AG08396 (cell line): ENCODE measurements at places on chromosomes 13 and 19.

DNA sequence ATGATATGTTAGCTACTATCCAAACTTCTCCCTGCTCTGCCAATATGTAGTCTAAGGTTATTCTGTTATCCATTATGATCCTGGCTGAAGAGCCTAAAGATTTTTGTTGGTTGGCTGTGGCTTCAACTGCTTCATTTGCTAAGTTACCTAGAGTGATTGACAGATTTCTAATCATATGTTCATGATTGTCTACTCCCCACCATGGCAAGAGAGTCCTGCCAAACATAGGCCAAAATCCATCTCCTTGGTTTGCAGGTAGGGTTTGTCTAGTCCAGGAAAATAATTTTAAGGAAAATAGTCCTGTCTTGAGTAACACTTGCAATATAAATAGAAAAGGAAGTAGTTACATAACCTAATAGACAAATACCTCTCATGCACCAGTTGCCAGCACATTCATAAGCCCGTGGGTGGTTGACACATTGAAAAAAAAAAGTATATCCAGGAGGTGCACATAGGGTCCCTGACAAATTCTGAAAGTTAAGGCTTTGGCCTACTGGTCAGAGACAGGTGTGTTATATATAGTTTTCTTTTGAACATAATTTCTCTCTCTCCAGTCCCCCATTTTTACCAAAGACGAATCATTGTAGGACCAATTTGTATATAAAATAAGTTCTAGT lies 5.4 kb upstream of the CBY2 start:
- no peak for DNase-seq

DNA sequence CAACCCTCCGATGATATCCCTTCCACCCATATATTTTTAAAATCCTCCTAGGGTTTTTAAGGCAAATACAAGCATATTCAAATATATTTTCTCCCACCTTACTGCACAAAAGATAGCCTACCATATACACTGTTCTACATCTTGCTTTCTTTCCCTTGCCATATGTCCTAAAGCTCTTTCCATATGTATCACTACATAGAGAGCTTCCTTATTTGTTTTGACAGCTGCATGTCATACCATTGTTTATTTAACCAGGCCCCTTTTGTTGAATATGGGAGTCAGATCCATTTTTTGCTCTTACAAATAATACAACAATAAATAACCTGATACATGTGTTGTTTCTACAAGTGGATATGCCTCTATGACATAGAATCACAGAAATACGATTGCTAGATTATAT lies 32.8 kb upstream of the WDFY2 start:
- no peak for DNase-seq

DNA sequence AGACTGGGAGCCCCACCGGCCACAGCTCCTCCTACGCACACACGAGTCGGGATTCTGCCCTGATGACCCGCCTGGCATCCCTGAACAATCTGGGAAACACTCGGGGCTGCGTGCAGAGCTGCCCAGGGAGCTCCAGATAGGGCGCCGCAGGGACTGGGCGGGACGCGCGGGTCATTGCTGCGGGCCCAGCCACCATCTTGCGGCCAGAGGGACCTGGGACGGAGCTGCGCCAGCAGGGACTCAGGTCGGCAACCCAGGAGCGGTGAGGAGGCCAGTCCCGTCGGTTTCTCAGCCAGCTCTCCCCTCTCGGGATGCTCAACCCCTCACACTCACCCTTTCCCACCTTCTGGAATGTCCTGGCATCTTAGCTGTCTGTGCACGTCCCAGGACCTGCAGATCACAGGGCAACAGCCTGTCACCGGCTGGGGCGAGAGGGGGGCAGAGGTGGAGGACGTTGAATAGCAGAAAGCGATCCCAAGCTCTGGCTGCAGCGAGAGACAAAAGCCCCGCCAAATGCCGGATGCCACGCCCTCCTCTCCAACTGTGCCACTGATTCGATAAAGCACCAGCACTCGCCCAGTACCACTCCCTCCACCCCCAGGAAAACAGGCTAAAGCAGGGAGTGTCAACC lies 20.4 kb upstream of the ZNF91 start:
- peak; percentile 52 for DNase-seq

GRCh38 chr19:16013851-16014840 lies 62.1 kb upstream of the TPM4 start:
- DNase-seq: no peak

DNA sequence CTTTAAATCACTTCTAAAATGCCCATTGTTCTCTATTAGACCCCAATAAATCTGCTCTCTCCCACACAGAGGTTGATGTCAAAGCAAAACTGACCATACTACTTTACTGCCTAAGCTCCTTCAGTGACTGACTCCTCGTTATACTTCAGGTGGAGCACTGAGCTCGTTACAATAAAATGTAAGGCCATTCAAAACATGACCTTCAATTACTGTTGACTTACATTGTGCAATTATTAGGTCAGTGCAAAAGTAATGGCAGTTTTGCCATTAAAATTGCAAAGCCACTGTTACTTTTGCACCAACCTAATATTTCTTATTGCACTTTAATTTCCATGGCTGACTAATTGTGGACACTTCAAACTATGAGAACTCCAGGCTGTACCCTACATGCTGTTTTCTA lies 314.9 kb downstream of the MZT1 start:
- DNase-seq: no peak

GRCh38 chr13:79376843-79377242 lies 29.2 kb downstream of the RBM26 start:
- DNase-seq: no peak

DNA sequence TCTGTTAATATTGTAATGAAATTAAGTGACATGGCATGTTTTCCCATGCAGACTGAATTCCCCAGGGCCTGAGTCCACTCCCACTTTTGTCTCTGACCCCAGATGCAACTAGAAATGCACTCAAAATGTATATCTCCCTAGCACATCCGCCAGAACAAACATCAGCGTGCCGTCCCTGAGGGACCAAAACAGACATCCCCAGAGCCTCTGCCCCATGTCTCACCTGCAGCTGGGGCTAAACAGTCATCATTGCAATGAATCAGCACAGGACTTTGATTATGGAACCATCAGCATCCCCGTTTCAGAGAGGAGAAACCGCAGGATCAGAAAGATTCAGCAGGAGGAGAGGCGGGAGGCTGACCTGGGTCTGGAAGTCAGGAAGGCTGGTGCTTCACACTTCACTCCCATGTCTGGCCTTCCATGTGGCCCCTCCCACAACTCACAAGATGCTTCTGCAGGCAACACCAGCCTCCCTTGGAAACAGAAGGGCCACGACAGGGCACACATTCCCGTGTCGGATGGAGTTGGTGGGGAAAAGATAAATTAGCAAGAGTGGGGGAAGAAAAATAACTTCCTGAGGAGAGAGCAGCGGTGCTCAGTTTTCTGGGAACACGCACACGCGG lies 130.6 kb upstream of the VSTM2B start:
- DNase-seq: no peak

- no peak for DNase-seq
Observed at GRCh38 chr13:55613429-55614187, 1527.1 kb upstream of the PRR20A start.

GRCh38 chr19:50562996-50563395 lies 5.2 kb downstream of the LRRC4B start:
- no peak for DNase-seq

- DNase-seq: peak; percentile 42
Observed at GRCh38 chr19:42074513-42075363, 1.2 kb upstream of the ZNF574 start.

GRCh38 chr13:33873251-33873908 lies 55.4 kb downstream of the RFC3 start:
- no peak for DNase-seq

DNA sequence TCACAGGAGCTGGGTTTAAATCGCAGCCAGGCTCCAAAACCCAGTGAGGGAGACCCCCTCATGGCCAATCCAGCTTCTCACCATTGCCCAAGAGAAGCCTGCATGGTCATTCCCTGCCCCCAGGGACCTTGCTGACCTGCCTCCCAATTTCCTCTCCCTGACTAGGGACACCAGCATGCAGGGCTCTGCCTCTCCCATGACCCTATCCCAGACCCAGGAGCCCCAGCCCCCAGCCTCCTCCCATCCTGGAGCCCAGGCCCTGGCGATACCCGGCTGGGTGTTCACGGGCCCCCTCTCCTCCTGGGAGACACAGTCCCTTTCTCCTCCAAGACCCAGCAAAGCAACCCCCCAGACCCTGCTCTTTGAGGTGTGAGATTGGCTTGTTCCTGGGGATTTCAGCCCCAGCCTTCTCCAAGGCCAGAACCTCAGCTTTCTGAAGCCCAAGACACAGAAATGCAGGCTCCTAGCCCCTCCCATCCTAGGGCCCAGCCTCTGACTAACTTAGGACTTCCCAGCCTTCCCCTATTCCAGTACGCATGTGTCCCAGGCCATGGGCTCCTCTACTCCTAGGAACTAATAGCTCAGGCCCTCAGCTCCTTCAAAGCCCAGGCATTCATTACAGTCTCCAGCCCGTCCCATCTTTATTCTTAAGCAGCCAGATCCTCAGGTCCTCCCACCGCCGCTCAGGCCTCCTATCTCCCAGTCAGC lies 1.1 kb downstream of the GYS1 start:
- DNase-seq: peak; percentile 89

DNA sequence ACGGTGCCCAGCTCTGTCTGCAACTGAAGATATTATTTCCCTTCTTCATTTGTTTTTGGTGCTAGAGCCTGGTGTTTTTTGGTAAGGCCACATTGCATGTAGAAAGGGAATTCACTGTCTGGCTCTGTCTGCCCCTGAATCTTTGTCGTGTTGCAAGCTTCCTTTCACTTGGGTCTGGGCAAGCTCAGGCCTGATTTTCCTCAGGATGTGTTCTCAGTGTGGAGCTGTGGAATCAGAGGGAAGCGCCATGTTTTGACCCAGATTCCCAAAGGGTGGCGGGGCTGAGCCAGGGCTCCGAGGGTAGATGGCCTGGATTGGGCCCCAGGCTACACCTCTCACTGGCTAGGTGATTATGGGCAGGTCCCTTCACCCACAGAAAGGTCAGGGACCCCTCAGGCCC lies 8.6 kb downstream of the PRKCSH start:
- no peak for DNase-seq

DNA sequence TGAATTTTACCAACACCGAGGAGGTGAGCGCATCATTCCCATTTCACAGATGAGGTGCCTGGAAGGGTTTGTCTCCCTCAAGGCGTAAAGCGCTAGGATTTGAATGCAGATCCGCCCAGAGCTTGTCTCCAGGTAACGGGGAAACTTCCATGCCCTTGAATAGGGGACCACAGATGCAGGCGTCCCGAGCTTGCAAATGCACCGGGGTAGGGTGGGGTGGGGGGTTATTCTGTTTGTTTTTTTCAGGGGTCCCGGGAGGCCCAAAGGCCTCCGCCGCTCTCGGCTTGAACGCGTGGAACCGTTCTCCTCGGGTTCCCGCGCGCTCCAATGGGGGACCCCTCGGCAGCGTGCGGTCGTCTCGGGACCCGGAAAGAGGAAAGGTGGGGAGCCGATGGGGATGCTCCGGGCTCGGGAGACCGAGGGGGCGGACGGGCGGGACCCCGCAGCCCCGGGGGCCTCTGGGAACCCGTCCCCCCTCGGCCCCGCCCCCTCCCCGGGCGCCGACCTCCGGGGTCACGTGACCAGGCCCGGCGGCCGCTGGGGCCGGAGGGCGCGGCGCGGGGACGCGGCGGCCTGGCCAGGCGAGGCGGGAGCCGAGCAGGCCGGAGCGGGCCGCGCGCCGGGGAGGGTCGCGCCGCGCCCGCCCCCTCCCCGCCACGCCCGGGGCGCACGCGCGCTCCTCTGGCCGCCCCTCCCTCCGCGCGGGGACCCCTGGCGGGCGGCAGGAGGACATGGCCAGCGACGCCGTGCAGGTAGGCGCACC lies at the start of gene PKN1:
Gene PKN1 (plus strand): TSS at position 516 of the 763 bp plus-strand sequence. CDS start 216 bp downstream, at position 732.
- DNase-seq: peak; percentile 88

- no peak for DNase-seq
Observed at GRCh38 chr19:51971624-51972023, 15.0 kb downstream of the ZNF350 start.

DNA sequence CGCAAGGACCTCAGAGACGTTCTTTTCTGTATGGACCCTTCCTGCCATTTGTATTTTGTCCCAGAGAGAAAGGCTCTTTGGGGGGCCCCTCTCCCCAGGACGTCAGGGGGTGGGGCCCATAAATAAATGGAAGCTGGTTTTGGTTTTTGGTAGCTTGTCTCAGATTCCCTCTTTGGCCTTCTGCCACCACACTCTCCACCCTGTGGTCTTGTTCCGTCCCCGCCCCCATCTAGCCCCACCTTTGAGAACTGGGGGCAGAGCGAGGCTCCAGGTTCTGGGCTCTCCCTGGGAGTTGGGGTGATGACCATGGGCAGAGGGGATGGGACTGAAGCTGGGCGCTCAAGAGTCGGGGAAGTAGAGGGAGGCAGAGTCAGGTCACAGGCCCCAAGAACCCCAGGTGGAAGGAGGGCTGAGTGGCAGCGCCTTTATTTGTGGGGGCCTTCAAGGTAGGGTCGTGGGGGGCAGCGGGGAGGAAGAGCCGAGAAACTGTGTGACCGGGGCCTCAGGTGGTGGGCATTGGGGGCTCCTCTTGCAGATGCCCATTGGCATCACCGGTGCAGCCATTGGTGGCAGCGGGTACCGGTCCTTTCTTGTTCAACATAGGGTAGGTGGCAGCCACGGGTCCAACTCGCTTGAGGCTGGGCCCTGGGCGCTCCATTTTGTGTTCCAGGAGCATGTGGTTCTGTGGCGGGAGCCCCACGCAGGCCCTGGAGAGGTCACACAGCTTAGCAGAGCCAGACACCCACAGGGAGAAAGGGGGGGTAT lies 3.3 kb downstream of the ISYNA1 start:
- DNase-seq: no peak

DNA sequence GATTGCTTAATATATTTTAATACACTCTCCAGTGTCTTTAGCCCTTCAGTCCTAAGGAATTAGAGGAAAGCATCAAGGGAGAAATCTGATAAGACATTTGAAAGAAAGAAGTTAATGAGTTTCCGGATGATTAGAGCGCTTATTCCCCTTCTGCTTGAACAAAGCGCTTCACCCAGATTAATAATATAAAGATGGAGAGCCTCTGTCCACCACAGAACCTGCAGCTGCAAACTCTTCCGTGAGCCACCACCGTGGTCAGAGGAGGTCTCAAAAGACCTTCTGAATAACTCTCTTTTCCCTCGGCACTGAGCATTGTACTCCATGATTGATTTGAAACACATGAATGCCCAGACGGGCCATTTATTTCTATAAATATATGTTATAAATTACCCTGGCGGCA lies 14.2 kb upstream of the TUBGCP3 start:
- DNase-seq: no peak

DNA sequence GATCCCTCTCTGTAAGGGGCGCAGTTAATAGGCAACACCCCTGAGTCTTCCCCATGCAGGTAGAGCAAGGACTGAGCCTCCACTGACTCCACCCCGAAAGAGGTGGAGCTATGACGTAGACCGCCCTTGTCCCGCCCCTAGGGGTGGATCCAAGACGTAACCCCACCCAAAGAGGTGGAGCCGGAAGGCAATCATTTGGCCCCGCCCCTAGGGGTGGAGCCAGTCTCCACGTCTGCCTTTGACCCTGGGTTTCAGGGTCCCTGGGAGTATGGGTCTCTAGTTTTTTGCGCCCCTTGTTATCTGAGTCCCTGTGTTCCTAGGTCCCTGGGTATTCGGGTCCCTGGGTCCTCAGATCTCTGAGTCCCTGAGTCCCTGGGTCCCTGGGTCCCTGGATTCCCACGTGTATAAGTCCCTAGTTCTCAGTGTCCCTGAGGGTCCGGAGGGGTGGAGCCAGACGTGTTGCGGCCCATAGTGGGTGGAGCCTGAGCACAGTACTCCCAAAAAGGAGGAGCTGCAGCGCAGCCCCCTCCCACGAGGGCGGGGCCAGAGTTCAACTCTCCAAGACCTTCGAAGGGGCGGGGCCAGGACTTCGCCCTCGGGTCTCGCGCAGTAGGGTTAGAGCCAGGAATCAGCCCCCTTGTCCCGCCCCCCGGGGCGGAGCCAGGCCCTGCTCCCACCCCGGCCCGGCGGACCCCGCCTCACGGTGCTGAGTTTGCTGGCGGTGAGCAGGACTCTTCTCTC lies 5.3 kb downstream of the DENND1C start:
- DNase-seq: peak; percentile 88
